Brain pericyte (primary cell): ENCODE measurements at places on chromosomes 6 and 20.
A peak's percentile ranks its signal among the peaks of the same experiment; 100 is the strongest.

DNA sequence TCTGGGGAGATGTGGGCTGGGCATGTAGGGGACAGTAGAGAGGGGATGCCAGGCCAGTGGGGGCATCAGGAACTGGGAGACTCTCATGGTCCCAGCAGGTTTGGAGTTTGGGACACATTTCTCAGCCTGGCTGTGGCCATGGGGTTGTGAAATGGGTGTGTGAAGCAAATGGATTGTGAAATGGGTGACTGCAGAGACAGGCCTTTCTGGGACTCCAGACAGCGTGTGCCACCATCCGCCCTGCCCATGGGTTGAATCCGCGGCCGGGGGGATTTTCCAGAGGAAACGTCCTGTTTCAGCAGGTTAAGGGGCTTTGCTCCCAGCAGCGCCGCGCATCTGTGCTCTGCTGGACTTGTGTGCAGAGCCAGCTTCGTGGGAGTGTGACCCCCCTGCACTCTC lies 3.7 kb upstream of the PMEPA1 start:
- DNase-seq = no peak

GRCh38 chr6:161273274-161273751 lies 548 bp downstream of the AGPAT4 start:
- DNase-seq = no peak

DNA sequence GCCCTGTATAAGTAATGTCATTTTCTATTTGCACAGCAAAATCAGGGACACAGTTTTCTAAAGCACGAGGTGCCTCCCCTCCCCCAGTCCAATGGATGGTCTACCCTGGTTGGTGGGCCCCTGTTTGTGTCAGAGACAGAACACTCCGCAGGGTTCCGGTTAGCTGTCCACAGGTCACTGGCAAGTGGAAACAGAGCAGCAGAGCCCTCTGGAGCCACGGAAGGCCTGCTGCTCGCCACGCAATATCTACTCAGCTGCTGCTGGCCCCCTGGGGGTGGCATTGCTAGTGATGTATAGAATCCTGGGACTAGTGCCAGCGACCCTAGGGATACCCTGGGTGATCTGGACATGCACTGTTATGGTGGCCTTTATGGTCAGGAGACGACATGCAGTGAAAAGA lies 50.4 kb downstream of the RIN2 start:
- peak; percentile 86 for DNase-seq

- DNase-seq = no peak
Measured at GRCh38 chr6:136611746-136612145, 61.5 kb upstream of the MAP7 start.

DNA sequence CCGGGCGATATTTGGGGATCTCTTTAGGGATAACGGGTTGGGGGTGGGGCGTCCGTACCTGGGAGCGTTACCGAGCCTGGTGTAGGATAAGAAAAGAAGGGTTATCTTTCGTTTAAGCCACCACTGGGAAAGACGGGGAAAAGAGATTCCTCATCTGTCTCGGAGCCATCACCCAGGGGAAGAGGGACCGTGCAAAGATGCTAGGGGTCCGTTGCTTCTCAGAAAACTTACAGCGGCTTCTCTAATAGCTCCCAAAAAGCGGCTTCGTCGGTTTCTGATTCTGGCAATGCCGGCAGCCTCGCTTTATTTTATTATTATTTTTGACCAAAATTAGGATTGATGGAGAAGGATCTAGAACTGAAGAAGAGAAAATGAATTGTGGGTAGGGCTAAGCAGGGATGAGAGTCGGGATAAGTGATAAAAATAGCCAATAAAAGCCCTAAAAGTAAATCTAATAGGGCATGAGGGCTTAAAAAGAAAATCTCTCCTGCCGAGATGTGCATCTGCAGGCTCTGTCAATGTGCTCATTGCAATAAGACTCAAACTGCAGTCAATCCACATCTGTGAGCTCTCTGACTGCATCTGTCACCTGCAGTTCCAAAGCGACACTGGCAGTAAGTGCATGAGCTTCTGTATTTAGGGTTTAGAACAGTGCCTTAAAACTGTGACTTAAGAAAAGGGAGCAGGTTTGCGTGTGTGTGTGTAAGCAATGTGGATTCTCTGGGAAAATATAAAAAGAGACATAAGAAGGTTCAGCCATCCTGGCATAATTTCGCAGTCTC lies 801 bp downstream of the TBPL1 start:
- no peak for DNase-seq

GRCh38 chr6:112007254-112007653 lies 46.6 kb upstream of the CCN6 start:
- no peak for DNase-seq

DNA sequence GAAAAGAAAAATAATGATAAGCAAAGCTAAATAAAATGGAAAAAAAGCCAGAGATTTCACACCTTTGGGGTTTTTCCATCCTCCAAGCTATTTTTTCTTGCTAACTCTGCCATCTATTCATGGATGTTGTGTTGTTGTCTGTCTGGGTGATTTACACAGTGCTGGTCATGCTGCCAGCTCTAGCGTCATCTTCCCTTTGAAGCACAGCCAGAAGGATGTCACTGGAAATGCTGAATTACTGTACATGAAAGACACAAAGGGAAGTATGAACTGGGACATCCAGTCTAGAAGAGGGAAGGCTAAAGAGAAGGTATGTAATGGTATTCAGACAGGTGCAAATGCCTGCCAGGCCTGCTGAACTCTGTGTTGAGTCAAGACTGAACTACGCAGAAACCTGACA lies 241.9 kb upstream of the STXBP5 start:
- DNase-seq = no peak
